ENCODE measurements at places on chromosomes 13 and 19.

DNA sequence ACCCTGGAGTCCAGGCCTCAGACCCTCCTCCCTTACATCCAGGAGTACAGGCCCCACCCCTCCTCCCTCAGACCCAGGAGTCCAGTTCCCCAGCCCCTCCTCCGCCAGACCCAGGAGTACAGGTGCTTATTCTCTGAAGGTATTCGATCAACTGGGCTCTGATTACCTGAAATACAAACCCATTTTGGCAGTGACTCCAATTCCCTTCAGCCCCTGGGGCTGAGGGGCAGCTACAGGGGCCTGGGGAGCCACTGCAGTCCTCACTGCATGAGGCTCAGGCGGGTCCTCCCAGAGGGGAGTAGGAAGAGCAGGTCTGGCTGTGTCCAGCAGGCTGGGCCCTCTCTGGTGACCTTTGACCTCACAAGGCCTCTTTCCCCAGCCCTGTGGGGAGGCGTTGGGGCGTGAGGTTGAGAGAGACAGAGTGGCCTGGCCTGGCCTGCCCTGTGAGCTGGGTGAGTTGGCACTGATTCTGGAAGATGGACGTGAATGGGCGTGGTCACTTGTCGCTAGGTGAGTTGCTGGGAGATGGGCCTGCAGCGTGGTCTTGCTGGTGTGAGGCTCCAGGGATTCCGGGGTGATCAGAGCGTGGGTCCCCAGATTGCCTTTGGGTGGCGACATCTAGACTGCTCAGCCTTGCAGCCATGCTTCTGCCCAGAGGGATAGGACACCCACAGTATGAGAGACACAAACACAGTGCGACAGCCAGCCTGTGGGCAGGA lies 3.1 kb downstream of the BCAT2 start:
- no peak for DNase-seq

DNA sequence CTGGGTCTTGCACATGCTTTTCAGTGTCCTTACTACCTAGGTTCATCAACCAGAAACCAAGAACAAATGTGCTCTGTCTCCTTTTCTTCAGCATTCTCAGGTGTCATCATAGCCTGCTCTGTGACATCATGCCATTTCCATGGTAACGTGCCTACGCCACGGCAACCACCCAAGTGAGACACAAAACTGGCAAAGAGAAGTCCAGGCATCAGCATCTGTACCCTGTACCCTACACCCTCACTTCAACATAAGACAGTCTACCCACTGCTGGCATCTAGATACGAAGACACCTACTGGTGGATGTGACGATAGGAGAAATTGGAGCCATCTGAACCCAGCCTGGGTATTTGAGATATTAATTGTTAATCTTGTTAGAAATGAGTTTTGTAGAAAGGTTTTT lies 13.3 kb downstream of the ZC3H4 start:
- DNase-seq: no peak

DNA sequence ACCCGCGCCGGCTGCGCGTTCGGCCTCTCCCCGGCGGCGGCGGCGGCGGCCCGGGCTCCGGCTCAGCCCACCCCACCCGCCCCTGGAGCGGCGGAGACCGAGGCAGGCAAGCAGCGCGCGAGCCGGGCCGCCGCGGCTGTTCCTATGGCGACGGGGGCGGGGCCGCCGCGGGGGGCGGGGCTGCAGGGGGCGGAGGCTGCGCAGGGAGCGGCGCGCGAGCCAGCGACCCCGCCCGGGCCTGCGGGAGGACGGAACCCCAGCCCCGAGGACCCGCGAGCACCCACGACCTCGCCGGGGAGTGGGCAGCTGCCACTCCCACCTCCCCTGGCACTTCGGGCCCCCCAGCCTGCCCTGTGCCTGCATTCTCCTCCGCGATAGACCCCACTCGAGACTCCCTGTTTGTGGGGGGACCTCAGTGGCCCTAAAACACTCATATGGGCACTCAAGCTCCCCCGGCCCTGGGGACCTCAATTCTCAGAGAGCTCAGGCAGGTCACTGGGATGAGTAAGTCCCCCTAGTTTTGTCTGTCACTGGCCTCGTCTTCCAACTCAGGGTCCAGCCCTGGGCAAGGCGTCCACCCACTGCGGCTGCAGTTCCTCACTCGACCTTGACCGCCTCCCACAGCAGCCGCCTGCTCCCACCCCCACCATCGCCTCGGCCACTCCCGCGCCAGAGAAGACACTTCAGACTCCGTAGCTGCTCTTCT lies at the start of gene CTXN1:
Gene CTXN1, minus strand, starts transcription at position 115 of the 706 bp plus-strand sequence. CDS start 597 bp downstream, outside the sequence.
- no peak for DNase-seq

DNA sequence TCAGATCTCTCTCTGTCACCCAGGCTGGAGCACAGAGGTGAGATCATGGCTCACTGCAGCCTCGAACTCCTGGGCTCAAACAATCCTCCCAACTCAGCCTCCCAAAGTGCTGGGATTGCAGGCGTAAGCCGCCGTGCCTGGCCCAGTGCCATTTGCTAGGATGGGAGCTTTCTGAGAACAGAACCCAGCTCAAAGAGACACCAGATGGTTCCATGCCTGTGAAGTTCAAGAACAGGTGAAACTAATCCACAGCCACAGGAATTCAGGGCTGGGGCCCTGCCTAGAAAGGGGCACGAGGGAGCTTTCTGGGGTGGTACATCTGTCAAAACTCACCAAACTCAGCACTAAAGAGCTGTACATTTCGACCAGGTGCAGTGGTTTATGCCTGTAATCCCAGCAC lies 4.2 kb downstream of the SLC7A9 start:
- no peak for DNase-seq
